ENCODE measurements at places on chromosomes 6 and 20. TPM values are rescaled to one million over a fixed set of nuclear protein-coding genes. Genes with fewer than 3 reads are reported as not detected.

- no peak for DNase-seq
These were observed 267.9 kb upstream of the PLN start for GRCh38 chr6:118280210-118280609.

DNA sequence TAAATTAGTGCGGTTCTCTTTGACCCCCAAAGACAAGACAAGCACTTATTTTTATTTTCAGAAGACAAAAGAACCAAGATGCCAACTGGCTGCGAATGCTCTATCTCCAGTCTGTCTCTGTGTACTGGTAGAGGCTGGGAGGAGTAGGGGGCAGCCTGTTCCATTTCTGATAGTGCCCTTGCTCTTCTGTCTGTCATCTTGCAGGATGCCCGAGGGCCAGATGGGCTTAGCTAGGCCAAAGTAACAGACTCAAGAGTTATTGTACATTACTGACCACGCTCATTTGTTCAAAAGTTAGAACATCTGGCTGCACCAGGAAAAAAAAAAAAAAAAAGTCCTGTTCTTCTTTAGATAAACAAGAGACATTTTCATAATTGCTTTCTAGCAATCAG, 198.1 kb upstream of the UST start:
- no peak for DNase-seq

DNA sequence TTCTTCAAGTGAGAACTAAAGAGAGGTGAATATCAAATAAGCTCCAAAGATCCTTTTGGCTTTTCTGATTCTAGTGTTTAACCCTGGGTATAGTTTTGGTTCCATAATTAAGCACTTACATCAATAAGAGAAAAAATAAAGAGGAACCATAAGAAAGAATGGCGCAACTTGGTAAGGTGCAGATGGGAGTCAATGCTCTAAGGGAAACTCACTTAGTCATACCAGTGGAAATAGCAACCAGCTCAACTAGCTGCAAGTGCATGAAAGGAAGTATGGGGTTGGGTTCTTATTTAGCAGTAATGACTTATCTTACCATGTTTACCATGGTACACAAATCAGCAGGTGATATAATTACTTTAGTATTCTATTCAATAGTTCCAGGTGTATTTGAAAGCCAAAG, 296.5 kb upstream of the RUNX2 start:
- DNase-seq = no peak

DNA sequence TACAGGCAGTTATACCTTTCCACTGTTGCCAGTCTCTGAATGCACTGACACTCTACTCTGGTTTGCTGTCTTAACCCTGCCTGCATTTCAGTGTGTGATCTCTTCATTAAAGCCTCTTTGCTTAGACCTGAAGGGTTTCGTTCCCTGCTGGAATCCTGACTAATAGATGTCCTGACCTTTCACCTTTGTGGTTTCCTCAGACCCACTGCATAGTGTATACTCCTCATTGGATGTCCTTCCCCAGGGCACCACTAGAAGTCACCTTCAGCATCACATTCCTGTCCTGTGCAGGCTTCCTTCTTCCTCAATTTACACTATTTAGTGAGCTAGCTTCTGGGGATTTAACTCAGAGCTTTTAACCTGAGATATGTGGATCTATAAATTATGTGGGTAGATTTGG, 120.6 kb downstream of the RCAN2 start:
- no peak for DNase-seq

GRCh38 chr6:70277470-70277869, 25.4 kb downstream of the COL9A1 start:
- no peak for DNase-seq

DNA sequence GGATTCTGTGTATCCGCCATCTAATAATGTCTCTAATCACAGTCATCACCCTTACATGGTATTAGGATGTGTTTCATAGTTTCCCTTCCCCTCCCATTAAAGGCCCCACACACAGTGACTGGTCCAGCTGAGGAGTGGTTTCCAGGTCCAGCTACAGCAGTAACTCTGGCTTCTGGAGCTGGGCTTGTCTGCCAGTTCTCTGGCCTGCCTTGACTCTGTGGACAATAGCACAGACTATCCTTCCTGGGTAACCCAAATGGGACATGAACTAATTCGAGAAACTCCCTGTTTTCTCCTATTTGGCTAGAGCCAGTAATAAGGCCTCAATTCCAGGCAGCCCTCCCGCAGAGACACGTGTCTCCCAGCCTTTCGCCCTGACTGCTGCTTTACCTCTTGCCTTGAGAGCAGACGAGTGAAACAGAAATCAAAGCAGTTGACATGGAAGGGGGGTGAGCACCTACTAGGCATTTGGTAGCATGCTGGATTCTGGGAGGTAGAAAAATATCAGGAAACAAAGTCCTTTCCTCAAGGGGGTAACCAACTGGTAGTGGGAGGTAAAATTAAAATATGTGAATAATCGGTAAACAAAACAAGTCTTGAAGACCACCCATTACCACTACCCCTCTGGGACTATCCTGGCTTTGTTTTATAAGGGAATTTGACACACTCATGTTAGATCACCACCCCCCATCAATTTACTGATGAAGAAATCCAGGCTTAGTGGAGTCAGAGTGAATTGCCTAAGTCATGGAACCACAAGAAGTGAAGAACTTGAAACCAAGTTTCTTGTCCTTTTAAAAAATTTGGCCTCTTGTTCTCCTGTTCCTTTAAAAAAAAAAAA, 1.2 kb downstream of the TRAF3IP2 start:
- DNase-seq = no peak

GRCh38 chr6:16800341-16800740, 39.1 kb upstream of the ATXN1 start:
- DNase-seq = no peak

GRCh38 chr6:45813943-45814342, 201.7 kb downstream of the CLIC5 start:
- no peak for DNase-seq

DNA sequence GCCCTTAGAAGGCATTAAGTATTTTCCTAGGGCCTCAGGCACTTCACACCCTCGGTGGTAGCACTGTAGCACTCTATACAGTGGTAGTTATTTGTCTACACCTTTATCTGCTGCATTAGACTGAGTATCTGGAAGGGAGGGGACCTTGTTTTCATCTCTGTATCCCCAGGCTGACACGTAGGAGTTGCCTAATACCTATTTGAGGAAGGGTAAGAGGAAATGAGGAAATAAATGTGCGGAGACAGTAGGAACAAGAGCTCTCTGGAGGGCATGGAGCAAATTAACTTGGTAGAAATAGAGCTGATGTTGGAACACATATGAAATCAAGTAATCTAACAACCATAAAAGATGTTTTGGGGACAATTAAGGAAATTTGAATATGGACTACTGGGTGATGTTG, 3.9 kb downstream of the CNPY3 start:
- DNase-seq = no peak

GRCh38 chr6:125940247-125941041, 16.1 kb upstream of the HINT3 start:
- no peak for DNase-seq

- no peak for DNase-seq
These were observed 105.0 kb downstream of the SPTLC3 start for GRCh38 chr20:13113731-13114130.

DNA sequence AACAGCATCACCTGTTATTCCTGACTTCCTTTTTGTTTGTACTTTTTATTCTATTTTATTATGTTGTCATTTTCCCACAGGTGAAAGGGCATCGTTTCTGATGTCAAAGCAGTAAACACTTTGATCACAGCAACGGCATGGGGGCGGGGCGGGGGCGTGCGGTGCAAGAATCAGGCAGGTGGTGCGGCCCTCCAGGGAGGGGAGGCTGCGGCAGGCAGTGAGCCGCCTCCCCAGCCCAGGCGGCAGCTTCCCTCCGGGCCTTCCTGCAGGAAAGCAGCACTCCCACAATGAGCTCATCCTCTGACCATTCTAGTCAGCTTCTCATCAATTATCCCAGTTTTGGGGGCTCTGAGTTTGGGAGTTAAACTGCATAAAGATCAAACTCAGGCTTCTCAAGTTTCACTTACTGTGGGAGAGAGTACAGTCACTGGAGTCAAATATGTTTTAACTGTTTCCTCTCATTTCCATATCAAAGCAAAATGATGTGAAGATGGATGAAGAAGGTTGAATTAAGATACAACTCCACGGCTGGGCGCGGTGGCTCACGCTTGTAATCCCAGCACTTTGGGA, 608.4 kb upstream of the AGPAT4 start:
- no peak for DNase-seq

- no peak for DNase-seq
These were observed 26.8 kb downstream of the SLC16A10 start for GRCh38 chr6:111114087-111114443.

DNA sequence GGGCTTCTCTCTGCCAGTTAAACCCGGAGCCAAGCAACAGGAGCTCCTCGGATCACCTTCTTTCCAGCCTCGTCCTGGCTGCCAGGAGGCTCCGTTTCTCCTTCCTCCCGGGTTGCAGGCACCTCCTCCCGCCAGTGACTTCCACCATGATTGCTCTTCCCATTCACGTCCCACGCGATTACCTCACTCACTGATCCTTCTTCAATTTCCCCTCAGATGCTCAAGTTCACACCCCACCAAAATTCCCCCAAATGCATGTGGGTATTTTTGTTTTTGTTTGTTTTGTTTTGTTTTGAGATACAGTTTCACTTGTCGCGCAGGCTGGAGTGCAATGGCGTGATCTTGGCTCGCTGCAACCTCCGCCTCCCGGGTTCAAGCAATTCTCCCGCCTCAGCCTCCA, 25.1 kb downstream of the KCNQ2 start:
- no peak for DNase-seq

- no peak for DNase-seq
These were observed 28.3 kb downstream of the MAS1 start for GRCh38 chr6:159919011-159919511.

- DNase-seq = no peak
These were observed 56.4 kb downstream of the TRDN start for GRCh38 chr6:123580331-123580730.

Gene TMEM244
- not detected for total RNA-seq

Gene TSPO2
- not detected for total RNA-seq

Gene PERP
- total RNA-seq = 293 TPM

Gene SGK2
- 9.9 TPM for total RNA-seq

Gene TBXT
- 0.85 TPM for total RNA-seq

Gene SAPCD1
- total RNA-seq = 8.9 TPM

All from type B pancreatic cell (in vitro differentiated cells).